ENCODE measurements at places on chromosomes 6 and 20.

DNA sequence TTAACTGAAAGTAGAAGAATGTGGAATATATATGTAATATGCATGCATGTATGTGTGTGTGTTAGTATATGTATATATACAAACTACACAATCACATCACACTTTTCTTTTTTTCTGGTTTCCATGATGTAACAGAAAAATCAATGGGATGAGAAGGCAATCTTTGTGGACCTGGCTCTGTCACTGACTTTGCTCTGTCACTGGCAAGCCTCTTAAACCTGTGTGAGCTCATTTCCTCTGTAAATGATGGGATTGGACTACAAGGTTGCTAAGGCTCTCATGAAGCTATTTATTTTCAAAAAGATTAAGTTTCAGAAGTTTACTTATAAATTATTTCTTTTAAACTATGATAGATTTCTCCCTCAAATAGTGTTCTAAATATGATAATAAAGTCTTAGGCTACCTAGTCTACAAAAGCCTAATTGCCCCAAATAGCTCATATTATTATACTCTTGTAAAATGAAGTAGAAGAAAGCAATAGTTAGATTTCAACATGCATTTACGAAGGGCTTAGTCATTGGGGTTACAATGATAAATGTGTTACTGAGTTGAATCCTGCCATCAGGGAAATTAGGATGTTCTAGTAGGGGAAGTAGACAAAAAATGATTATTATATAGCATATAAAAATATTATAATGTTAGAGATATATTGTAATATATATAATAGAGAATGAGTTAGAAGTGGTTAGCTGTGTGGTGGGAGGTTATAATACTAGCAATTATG, 129.3 kb downstream of the AFG1L start:
- peaks cover 7% of the 10 kb centered on the region for H3K27me3 ChIP-seq
- H3K27ac ChIP-seq, result no peak overlapping the region
- H3K36me3 ChIP-seq, result no peaks in the 10 kb centered on the region
- DNase-seq, result no peak
- no peaks in the 10 kb centered on the region for H3K4me1 ChIP-seq
- no peak overlapping the region for H3K4me3 ChIP-seq

DNA sequence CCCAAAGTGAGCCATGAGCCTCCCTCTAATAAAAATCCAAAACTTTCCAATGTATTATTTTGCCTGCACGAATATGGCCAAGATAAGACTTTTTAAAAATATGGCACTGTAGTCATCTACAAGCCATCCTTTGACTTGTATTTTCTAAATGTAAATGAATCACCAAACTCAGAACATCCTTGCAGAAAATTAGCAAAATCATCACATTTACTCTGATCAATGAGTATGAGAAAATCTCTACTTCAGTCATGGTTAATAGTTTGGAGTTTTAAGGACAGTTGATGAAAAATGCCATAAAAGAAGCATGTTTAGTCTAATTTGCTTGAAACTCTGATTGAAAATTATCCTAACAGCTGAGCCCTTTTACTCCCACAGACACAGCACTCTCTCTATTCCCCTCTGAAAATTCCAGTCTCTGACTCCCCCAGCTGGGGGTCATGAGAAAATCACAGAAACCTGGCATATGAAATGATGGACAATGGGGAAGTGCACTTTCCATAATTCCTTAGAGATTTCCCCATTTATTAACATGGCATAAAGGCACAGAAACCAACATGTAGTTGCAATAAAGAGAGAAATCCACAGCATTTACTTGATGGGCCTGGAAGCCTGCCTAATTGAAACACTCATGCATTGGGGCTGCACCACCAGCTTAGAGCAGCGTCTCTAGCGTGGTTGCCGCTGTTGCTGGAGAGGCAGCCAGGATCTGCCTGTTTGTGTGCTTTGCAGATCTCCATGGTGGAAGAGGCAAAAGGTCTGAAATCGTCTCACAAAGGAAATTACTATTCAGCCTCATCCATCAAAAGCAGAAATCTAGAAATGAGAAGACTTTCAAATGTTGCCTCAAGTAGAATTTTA, 214.0 kb downstream of the WDR27 start:
- H3K4me3 ChIP-seq, result no peak overlapping the region
- no peak for DNase-seq
- no peaks in the 10 kb centered on the region for H3K4me1 ChIP-seq
- no peaks in the 10 kb centered on the region for H3K27me3 ChIP-seq
- peaks cover 7% of the 10 kb centered on the region for H3K36me3 ChIP-seq
- no peak overlapping the region for H3K27ac ChIP-seq

- peak overlapping the region; percentile 100 for H3K27ac ChIP-seq
- H3K4me1 ChIP-seq, result peaks cover 99% of the 10 kb centered on the region
- H3K36me3 ChIP-seq, result peaks cover 17% of the 10 kb centered on the region
- peak overlapping the region; percentile 83 for H3K4me3 ChIP-seq
Observed at GRCh38 chr20:50517817-50518154, 7.6 kb downstream of the PTPN1 start.

GRCh38 chr20:23503649-23504048, 12.7 kb downstream of the CST8 start:
- DNase-seq, result no peak
- no peak overlapping the region for H3K4me3 ChIP-seq
- no peak overlapping the region for H3K27ac ChIP-seq
- peaks cover 2% of the 10 kb centered on the region for H3K4me1 ChIP-seq
- peaks cover 50% of the 10 kb centered on the region for H3K27me3 ChIP-seq

DNA sequence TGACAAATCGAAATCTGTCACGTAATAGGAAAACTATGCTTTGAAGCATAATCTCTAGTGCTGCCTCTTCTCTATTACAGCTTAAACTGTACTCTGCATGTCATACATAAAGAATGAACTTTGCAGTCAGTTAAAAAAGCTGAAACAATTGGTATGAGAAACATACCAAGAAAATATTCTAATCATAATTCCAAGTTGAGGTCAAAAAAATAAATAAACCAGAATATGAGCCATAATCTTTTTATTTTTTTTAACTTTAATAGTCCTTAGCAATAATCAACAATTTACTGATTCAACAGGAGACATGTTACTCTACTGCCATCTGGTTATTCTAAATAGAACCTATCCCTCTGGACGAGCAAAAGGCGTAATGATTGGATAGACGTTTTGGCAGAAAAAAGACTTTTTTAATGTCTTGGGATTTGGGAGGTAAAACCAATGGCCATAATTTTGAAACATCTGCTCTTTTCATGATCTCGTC, 224.4 kb upstream of the FLRT3 start:
- no peak overlapping the region for H3K4me3 ChIP-seq
- DNase-seq, result no peak
- no peaks in the 10 kb centered on the region for H3K27me3 ChIP-seq
- H3K27ac ChIP-seq, result no peak overlapping the region

DNA sequence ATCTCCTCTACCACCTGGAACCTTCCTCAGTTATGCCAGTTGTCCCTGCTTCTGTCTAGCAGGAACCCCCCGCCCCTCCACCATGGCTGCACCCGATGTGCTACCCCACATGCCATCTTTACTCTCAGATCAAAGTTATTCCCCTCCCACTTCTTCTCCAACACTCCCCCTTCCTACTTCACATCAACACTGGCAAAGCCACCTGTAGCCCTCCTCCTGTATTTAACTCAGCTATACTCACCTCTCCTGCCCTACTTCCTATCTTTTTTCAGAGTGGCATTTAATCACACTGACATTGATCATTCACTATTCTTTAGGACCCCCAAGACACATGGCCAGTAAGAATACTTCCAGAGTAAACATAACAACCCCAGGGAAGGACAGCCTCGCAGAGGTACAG, 84.3 kb downstream of the MBOAT1 start:
- H3K4me3 ChIP-seq, result no peak overlapping the region
- no peak overlapping the region for H3K27ac ChIP-seq
- H3K36me3 ChIP-seq, result no peaks in the 10 kb centered on the region
- no peak for DNase-seq
- no peaks in the 10 kb centered on the region for H3K27me3 ChIP-seq

DNA sequence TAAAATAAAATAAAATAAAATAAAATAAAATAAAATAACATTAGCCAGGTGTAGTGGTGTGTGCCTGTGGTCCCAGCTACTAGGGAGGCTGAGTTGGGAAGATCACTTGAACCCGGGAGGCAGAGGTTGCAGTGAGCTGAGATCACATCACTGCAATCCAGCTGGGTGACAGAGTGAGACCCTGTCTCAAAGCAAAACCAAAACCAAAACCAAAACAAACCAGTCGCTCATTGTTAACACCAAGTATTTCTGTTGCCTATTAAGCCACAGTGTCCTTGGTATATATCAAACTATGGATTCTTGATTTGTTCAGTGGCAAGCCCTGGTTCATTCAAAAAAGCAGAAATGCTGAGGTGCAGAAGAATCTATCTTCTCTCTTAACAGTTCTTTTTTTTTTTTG, 65.7 kb downstream of the PYGB start:
- peaks cover 55% of the 10 kb centered on the region for H3K4me1 ChIP-seq
- no peaks in the 10 kb centered on the region for H3K36me3 ChIP-seq
- no peak overlapping the region for H3K4me3 ChIP-seq
- DNase-seq, result no peak
- no peaks in the 10 kb centered on the region for H3K27me3 ChIP-seq

DNA sequence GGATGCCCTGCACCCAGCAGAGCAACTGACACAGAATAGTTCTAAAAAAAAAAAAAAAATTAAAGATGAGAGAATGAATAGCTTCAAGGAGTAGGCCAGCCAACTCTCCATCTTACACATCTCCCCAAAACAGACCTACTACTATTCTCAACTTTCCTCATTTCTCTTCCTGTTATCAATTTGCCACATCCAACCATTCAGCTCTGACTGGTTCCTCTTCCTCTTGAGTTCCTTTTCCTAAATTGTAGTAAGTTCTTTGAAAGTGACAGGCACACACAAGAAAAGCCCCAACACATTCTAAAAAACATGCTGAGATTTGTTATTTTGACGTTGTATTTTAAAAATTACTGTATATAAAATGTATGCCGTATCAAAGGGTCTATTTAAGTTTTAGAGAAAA, 117.2 kb downstream of the PDSS2 start:
- DNase-seq, result no peak
- H3K4me1 ChIP-seq, result no peaks in the 10 kb centered on the region

DNA sequence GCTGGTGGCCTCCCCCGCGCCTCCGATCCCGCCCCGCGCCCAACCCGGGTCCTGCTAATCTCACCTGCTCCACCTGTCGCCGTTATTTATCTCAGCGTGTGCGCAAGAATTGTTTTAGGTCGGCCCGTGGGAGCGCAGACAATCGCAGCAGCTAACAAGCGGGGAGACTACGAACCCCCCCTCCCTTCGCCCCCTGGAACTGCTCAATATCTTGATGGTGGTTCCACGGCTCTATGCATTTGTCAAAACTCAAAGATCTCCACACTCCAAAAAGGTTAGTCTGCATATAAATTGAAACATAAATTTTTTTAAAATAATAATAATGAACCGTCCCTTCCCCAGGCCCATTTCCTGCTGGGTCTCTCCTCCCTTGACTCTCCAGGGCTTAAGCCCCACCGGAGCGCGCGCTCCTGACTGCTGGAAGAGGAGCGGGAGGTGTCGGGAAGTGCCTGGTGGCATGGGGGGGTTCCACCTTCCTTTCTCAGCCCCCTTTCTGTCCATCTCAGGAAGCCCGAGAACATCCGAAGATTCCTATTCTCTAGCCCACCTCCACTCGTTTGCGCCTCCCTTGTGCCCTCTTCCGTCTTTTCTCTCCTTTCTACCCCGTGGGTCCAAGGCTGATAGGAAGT, 1.6 kb upstream of the MDGA1 start:
- H3K27ac ChIP-seq, result no peak overlapping the region
- H3K36me3 ChIP-seq, result peaks cover 5% of the 10 kb centered on the region
- peaks cover 27% of the 10 kb centered on the region for H3K4me1 ChIP-seq
- peak overlapping the region; percentile 100 for H3K4me3 ChIP-seq
- DNase-seq, result no peak

- H3K27ac ChIP-seq, result no peak overlapping the region
- no peak overlapping the region for H3K4me3 ChIP-seq
- peaks cover 2% of the 10 kb centered on the region for H3K36me3 ChIP-seq
- no peak for DNase-seq
- H3K27me3 ChIP-seq, result peaks cover 24% of the 10 kb centered on the region
- H3K4me1 ChIP-seq, result no peaks in the 10 kb centered on the region
Observed at GRCh38 chr20:63501818-63502670, 3.2 kb upstream of the EEF1A2 start.

DNA sequence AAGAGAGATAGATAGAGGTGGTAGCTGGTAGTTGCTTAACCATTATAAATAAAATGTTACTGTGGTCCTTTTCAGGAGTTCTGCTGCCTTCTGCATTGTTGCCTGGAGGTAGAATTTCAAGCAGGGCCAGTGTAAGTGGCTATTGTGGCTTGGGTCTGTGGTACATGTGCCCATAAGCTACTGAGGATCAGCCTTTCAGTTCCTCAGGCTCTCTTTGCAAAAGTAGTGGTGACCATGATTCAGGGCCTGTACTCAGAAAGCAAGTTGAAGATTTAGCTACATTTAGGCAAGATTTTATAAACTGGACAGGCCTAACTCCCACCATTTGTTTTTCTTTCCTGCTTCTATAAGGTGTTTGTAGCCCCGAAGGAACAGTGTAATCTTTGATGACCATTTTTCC, 199.0 kb downstream of the PDE7B start:
- H3K27me3 ChIP-seq, result no peaks in the 10 kb centered on the region
- H3K27ac ChIP-seq, result no peak overlapping the region
- DNase-seq, result no peak
- H3K36me3 ChIP-seq, result no peaks in the 10 kb centered on the region

DNA sequence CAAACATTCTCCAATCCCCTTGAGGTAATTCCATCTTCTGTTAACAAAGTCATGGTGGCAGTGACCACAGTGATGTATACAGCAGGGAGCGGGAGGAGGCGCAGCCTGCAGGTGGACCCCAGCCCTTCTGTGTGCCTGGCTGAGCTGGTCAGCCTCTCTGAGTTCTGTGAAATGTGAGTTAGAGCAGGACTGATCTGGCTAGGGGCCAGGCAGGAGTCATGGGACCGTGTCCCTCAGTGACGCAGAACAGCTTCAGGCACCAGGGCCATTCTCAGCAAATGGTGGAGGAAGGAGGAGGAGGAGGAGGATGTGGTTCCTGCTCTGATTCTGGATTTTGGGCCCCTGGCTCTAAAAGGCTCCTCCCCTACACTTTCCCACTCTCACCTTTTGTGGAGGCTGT, 6.9 kb downstream of the PHACTR3 start:
- H3K4me3 ChIP-seq, result no peak overlapping the region
- H3K27ac ChIP-seq, result no peak overlapping the region
- H3K36me3 ChIP-seq, result no peaks in the 10 kb centered on the region
- H3K27me3 ChIP-seq, result peaks cover 31% of the 10 kb centered on the region

DNA sequence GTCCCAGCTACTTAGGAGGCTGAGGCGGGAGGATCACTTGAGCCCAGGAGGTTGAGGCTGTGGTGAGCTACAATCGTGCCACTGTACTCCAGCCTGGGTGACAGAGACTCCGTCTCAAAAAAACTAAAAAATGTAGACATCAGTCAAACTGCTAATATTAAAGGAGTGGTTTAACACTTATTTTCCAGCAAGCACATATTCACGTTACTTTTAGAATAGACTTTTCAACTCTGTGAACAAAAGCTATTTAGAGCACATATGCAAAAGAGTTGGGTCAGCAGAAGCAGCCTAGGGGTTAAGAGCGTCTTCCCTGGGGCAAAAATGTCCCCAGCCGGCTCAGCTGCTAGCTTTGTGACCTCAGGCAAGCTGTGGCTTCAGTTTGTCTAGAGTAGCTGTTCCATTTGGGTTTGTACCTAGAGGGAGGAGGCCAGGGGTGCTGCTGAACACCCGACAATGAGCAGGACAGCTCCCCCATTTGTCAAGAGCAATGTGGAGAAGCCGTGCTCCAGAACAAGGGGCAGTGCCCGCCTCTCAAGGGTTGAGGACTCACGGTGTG, 62.5 kb upstream of the PTGIS start:
- H3K4me3 ChIP-seq, result no peak overlapping the region
- peaks cover 13% of the 10 kb centered on the region for H3K4me1 ChIP-seq
- peaks cover 17% of the 10 kb centered on the region for H3K27me3 ChIP-seq

- DNase-seq, result no peak
- H3K27ac ChIP-seq, result no peak overlapping the region
- H3K27me3 ChIP-seq, result no peaks in the 10 kb centered on the region
- H3K36me3 ChIP-seq, result no peaks in the 10 kb centered on the region
Observed at GRCh38 chr6:160134779-160135547, 13.3 kb downstream of the SLC22A1 start.
